ENCODE measurements at places on chromosomes 1 and 21.

- peak; percentile 87 for DNase-seq
Measured at GRCh38 chr1:18256282-18257235, 149.0 kb downstream of the IGSF21 start.

- no peak for DNase-seq
Measured at GRCh38 chr1:82849460-82849859, 1048.7 kb downstream of the ADGRL2 start.

DNA sequence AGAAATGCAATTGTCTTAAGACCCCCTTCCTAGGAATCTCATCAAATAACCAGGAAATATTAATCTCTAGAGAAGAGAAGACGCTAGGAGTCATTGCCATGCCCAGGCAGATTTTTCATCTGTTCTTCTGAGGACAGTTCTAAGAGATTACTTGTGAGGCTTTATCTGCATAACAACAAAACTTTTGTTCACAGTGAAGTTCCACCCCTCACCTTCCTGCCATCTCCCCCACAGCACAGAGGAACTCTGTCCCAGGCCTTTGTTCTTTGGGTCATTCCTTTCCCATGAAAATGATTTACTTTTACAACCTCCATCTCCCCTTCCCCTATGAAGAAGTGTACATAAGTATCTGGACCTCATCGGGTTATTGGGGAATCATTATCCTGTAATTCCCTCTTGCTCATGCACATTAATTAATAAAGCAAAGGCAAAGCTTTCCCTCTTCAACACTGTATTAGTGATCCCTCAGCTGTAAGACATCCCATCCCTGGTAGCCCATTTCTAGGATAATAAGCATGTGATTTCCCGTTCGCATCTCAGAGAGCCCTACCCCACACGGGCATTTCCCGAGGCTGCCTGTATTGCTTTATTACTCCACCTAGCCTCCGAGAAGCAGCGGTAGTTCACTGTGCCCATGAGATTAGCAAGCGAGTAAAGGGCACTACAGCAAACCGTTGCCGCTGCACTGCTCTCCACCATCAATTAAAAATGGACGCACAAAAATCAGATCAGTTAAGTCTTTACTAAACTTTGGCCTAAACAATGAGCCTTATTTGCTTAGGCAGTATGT lies 384.4 kb upstream of the CAMK1G start:
- no peak for DNase-seq

DNA sequence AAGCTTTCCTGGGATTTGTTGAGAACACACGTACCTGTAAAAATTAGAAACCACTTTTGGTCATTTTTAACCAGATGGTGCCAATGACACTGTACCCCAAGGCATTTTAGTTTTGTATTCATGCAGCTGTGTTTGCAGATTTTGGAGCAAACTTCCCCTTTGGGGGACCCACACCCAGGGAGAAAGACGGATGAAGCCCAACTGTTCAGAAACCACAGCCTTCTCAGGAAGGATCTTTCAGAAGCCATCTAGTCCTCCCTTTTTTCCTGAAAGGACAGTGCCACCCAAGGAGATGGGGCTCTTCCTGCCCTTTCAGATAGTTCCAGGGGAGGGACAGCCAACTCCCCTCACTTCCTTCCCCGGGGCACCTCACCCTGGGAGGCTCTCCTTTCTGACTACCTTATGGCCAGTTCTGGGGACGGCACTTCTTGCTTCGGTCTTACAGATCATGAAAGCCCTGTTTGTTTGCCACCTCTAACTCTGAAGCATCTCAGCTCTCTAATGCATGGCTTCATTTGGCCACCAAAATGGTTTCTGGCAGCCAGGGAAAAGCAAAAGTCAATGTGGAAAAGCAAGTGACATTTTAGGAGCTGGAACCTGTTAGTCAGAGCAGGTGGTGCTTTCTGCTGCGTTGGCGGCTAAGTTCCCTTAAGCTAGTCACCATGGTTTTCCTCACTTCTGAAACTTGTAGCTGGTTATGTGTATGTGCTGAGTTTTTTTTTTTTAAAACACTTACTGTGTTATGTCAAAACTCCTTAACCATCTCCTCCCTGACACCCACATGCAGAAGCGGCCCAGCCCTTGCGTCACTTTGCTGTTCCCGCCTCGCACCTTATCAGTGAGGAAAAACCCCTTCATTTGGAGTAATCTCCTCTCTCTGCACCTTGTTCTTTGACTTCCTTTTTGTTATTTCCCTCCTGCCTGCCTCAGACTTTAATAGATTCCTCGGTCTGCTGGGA lies 10.1 kb downstream of the TMCC2 start:
- no peak for DNase-seq

- DNase-seq = no peak
Measured at GRCh38 chr1:28058168-28058567, 30.2 kb downstream of the EYA3 start.

GRCh38 chr21:15250384-15250783 lies 185.6 kb upstream of the NRIP1 start:
- no peak for DNase-seq

GRCh38 chr1:102174259-102174863 lies 177.6 kb upstream of the OLFM3 start:
- no peak for DNase-seq

GRCh38 chr1:92877081-92877711 lies 45.4 kb downstream of the RPL5 start:
- no peak for DNase-seq

- no peak for DNase-seq
Measured at GRCh38 chr1:18578271-18578670, 52.4 kb upstream of the PAX7 start.

DNA sequence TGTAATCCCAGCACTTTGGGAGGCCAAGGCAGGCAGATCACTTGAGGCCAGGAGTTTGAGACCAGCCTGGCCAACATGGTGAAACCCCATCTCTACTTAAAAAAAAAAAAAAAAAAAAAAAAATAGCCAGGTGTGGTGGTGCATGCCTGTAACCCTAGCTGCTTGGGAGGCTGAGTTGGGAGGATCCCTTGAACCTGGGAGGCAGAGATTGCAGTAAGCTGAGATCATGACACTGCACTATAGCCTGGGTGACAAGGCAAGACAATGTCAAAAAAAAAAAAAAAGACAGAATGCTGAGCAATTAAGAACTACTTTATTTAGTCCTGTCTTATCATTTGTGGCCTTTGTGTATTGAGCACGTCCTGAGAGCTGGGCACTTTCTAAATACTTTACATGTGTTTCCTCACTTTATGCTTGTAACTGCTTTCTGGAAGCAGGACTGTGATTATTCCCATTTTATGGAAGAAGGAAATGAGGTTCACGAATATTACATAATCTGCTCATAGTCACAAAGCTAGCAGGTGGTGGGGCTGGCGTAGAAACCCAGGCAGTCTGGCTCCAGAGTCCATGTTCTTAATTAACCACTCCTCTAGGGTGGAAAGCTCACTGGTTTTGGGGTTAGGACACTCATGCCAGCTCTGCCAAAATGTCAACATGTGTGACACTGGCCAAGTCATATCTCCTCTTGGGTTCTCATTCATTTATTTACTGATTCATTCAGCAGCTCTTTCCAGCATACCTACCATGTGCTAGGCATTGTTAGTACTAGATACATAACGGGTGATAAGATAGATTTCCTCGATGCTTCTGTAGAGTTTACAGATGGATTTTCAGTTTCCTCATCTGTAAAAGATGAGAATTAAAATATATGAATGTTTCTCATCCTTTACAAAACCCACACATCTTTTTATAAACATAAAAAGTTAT lies 57.7 kb downstream of the DDR2 start:
- no peak for DNase-seq

- no peak for DNase-seq
Measured at GRCh38 chr1:4062560-4062959, 162.5 kb upstream of the C1orf174 start.

GRCh38 chr1:92838519-92838918 lies 6.7 kb downstream of the RPL5 start:
- no peak for DNase-seq

- DNase-seq = no peak
Measured at GRCh38 chr1:246726255-246726679, 2.1 kb downstream of the SCCPDH start.

GRCh38 chr1:201400212-201400851 lies 1.2 kb upstream of the LAD1 start:
- no peak for DNase-seq

DNA sequence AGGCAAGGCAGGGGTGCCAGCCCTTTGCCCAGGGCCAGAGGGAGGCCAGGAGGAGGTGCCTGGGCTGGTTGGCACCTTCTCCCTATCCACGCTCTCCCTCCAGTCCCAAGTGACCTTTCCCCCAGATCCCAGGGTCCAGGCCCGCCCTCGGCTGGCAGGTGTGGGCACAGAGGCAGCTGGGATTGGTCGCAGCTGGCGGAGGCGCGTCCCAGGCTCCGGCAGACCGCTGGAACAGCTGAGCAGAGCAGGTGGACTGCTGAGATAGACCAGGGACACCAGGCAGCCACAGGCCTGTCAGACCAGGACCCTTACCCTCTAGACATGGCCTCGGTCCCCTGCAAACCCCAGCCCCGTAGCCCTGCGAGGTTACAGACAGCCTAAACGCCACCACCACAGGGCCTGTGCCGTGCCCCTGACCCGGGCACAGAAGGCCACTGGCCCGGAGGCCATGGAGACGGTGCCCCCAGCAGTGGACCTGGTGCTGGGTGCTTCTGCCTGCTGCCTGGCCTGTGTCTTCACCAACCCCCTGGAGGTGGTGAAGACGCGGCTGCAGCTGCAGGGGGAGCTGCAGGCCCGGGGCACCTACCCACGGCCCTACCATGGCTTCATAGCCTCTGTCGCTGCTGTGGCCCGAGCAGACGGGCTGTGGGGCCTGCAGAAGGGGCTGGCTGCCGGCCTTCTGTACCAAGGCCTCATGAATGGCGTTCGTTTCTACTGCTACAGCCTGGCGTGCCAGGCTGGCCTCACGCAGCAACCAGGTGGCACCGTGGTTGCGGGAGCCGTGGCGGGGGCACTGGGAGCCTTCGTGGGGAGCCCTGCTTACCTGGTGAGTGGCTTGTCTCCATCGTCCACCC lies at the start of gene SLC25A34:
Gene SLC25A34 (plus strand): TSS at position 221 of the 854 bp plus-strand sequence. CDS start 228 bp downstream, at position 449.
- no peak for DNase-seq

- no peak for DNase-seq
Measured at GRCh38 chr1:237799762-237800474, 90.8 kb downstream of the ZP4 start.

DNA sequence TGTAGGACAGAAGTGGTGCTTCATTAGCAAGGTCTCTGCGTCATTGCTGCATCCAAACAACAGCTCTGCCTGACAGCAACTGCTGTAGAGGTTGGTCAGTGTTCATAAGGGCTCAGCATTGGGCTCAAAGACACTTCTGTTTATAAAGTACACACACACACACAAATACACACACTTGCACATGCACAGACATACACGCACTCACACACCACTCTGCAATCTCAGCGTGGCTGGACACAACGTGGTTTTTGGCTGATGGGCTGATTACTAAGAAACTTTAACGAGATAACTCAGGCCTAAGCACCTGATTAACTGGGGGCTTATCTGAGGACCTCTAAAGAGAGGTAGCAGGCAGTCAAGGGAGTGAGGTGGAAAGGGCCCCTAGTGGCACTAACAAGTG lies 20.4 kb downstream of the CAMK1G start:
- DNase-seq = no peak

GRCh38 chr1:6091823-6092109 lies 46.1 kb downstream of the KCNAB2 start:
- no peak for DNase-seq

DNA sequence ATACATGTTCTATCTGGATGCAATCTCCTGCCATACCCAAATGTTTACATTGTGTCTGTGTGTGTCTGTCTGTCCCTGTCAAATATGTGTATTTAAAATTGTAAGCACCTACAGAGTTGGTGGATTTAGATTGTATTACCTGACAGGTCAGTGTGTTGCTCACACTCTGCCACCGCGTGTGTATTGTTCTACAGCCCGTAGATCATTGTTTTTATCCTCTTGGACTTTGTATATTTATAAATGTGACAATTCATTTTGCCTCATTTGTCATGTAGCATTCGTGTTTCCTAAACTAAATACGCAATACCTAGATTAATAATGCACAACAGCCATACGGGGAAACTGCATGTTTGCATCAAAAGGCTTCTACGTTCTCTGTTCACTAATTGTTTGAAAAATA lies 634 bp downstream of the ALG14 start:
- DNase-seq = no peak

- DNase-seq = peak; percentile 15
Measured at GRCh38 chr1:62530516-62531154, 66.7 kb upstream of the ANGPTL3 start.

GRCh38 chr1:25608488-25609178 lies 8.0 kb upstream of the MAN1C1 start:
- peak; percentile 74 for DNase-seq

DNA sequence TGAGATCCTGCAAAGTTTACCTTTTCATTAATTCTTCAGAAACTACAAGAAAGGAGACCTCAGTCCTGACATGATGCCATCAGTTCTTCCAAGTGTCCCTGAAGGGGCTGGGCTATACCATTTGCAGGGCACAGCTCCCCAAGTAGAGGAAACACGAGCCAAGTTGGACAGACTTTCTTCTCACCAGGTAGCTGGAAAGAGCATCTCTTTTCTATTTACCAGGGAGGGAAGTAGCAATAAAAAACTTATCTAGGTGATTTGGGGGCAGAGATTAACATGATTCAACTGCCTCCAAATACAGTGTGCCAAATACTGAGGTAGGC lies 103.9 kb upstream of the KCND3 start:
- DNase-seq = no peak

DNA sequence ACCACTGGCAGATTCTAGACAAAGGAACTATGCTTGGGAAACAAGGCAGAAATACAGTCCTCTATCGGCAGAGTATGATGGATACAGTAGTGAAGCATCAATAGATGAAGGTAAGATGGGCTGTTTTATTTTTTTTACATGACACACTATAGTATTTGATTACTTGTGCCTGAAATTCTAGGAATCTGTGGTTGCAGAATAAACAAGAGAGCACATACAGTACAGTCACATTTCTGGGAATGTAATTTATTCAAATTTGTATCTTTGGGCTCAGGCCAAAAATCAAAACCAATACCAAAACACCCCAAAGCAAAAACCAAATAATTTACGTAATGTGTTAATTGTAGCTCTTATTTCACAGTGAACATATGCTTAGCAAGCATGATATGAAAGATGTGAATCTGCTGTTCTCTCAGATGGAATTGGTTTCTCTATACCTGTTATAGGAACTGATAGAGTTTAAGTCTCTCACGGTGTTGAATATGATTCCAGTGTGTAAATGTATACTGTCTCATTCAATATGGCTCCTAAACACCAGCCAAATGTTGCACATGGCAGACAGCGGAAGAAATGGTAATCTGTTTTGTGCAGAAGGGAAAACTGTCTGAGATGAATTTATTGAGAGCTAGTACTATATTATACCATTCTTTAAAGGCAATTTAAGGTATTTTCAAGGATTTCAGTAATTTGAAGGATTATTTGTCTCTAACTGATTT lies 83.3 kb downstream of the SYT14 start:
- no peak for DNase-seq

- no peak for DNase-seq
Measured at GRCh38 chr1:24257373-24257772, 61.8 kb upstream of the GRHL3 start.

DNA sequence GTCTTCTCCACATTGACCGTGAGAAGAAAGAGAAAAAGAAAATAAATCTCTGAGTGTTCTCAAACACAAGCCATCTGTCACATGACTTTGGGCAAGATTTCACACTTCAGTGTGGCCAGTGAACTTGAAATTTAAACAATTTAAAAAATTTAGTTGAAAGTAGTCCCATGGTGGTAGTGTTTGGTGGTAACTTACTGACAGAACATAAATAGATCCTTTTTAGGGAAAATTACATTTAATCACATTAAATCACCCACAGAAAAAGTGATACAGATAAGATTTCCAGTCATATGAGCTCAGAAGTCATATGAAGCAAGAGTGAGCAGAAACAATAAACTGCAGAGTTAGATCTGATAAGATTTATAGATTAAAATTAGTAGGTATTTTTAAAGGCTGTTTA lies 31.9 kb upstream of the SGIP1 start:
- DNase-seq = no peak

All from neuronal stem cell (in vitro differentiated cells).